Amygdala (tissue), 56 donors: ENCODE measurements at places on chromosomes 2 and 18.

DNA sequence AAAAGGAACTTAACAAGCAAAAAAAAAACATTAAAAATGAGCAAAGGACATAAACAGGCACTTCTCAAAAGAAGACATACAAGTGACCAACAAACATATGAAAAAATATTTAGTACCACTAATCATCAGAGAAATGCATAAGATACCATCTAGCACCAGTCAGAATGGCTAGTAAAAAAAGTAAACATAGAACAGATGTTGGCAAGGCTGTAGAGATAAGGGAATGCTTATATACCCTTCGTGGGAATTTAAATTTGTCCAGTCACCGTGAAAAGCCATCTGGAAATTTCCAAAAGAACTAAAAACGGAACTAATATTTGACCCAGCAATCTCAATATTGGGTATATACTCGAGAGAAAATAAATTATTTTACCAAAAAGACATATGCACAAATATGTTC, 1751.3 kb upstream of the LRRTM1 start:
- no peak for DNase-seq

DNA sequence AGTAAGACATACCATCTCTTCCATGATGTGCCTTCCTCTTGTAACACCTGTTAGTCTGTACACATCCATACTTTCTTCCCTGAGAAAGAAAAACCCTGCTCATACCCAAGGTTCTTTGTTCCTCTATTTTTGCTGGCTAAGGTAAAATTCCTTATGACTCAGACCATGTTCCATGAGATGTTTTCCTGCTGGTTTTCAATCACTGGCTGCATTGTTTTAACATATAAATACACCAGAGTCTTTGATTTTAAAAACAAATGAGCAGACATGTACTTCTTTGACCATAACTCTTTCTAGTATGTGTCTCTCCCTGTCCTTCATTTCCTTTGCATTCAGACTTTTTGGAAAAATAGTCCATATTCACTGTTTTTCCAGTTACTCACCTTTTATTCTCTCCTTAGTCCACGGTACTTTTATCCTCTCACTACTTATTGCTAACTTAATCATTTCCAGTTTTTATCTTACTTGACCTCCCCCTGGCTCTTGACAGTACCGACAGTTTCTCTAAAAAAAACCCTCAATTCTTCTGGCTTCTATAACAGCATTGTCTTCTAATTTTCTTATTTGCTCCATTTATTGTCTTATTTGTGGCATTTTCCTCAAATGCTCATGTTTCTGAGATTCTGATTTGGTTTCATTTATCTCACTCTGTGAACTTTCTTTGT, 4.3 kb downstream of the VAPA start:
- DNase-seq, result no peak

- no peak for DNase-seq
Observed at GRCh38 chr2:180322781-180323180, 315.7 kb upstream of the CWC22 start.

- DNase-seq, result peak; percentile 2
Observed at GRCh38 chr18:2223849-2224248, 347.5 kb downstream of the METTL4 start.

DNA sequence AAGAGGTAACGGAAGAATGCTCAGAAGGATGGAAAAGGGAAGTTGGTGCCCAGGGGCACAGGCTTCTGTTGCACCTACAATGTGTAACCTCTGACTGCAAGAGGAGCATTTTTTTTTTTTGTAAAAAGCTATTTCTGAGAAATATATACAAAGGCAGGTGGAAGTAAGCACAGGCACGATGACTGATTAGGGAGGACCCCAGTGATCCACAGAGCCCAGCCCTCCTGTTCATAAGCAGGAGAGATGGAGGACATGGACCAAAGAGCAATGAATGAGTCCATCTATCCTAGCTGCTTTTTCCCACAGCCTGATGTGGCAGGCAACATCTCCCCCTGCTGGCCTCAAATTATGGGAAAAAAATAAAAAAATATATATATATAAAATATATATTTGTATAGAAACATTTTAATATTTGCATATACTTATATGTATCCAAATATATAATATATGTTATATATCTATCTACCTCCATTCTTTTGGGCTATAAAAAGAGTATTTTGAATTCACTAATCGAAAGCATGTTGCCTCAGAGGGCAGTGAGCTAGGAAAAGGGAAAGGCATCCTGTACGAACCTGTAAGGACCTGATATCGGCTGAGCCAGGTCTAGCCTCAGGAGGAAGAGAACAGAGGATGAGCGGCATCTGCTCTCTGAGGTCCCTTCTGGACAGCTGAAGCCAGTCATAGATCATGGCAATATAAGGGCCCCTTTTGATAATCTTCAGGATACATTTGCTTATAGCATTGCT, 166.0 kb upstream of the STK17B start:
- no peak for DNase-seq

DNA sequence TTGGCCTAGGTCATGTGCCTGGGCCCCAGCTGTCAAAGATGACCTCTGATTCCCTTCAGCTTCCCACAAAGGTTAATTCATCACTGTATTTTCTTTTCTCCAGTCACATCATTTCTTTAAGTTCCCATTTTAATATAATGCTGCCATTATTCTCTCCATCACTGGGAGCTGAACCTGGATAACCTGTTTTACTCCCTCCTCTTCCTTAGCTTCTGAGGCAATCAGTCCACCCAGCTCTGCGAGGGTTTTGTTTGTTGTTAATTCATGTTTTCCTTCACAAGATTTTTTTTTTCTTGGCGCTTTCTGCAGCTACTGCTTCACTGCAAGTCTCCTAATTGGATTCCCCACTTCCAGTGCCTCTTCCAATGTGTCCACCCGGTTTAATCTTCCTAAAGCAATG, 5.1 kb upstream of the EML4 start:
- no peak for DNase-seq

GRCh38 chr2:202871300-202872141, at the start of gene ICA1L:
Gene ICA1L, minus strand, starts transcription at chr2:202871766. Its CDS starts 42,757 bp downstream, at chr2:202829009.
- DNase-seq, result peak; percentile 28

GRCh38 chr18:6558446-6559156, 143.9 kb upstream of the L3MBTL4 start:
- no peak for DNase-seq

- no peak for DNase-seq
Observed at GRCh38 chr2:27960237-27960912, 69.8 kb downstream of the BABAM2 start.

- DNase-seq, result no peak
Observed at GRCh38 chr2:213042262-213042661, 109.2 kb downstream of the IKZF2 start.
